ENCODE measurements at places on chromosomes 6 and 20. TPM values are rescaled to one million over a fixed set of nuclear protein-coding genes. Genes with fewer than 3 reads are reported as not detected.

CBLN4 gene
- not detected for total RNA-seq

HLA-DQB1 gene
- total RNA-seq = 9.9 TPM

ID4 gene
- total RNA-seq = not detected

LATS1 gene
- 51.8 TPM for total RNA-seq

FHL5 gene
- total RNA-seq = not detected
